ENCODE measurements at places on chromosomes 4 and X. TPM values are rescaled to one million over a fixed set of nuclear protein-coding genes. Genes with fewer than 3 reads are reported as not detected.

- no peak overlapping the region for H3K27ac ChIP-seq
- no peak for DNase-seq
- peaks cover 2% of the 10 kb centered on the region for H3K4me1 ChIP-seq
- H3K27me3 ChIP-seq: no peaks in the 10 kb centered on the region
Measured at GRCh38 chr4:88242144-88242543, 42.2 kb downstream of the PPM1K start.

SHROOM4 gene
- 5.7 TPM for polyA plus RNA-seq

DNA sequence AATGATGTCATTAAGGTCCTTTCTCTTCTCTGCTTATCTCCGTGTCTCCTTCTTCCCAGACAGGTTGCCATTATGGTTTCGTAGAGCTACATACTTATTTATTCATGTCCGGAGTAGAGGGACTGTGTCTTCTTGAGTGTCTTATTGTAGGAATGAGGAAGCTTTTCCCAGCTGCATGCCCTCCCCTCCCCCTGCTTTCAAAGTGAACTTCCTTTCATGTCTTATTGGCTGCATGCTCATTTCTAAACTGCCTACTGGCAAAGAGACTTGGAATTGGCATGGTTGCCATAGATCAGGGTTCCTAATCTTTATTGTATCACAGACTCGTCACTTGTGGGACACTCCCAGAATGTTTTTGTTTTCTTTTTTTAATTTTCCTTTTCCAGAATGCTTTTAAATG lies 15.4 kb downstream of the VAMP7 start:
- no peak overlapping the region for H3K4me3 ChIP-seq
- H3K4me1 ChIP-seq: no peaks in the 10 kb centered on the region
- H3K27me3 ChIP-seq: no peaks in the 10 kb centered on the region
- DNase-seq: no peak

DNA sequence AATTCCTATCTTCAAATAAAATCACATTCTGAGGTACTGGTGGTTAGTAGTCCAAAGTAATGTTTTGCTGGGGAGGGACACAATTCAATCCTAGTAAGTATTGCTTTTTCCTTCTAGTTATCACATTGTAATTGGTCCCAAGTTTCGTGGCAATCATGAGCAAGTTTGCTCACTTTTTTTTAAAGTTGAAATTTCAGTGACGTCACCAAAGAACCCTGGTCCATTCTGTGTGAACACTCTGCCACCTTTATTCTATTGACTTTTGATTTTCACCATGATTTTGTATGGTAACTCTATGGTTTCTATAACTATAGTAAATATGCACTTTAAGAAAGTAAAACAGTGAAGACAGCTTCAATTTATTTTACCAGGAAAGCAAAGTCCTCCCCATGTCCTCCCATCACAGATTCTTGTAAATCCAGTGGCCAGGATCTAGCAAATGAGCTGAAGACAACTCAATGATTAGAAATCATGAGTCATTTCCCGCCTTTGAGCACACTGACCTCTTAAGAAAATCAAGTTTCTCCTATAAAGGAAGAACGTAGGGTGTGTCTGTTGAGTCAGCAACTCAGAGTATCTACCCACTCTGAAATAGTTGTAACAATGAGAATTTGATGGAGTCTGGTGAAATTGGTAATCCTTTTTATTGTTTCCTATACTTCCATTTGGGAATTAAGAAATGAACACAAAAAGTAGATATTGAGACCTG lies 1306.6 kb upstream of the PABPC4L start:
- no peak overlapping the region for H3K27ac ChIP-seq
- no peaks in the 10 kb centered on the region for H3K27me3 ChIP-seq
- H3K4me3 ChIP-seq: no peak overlapping the region
- H3K36me3 ChIP-seq: no peaks in the 10 kb centered on the region

RPS3A gene
- 2,406 TPM for polyA plus RNA-seq

DNA sequence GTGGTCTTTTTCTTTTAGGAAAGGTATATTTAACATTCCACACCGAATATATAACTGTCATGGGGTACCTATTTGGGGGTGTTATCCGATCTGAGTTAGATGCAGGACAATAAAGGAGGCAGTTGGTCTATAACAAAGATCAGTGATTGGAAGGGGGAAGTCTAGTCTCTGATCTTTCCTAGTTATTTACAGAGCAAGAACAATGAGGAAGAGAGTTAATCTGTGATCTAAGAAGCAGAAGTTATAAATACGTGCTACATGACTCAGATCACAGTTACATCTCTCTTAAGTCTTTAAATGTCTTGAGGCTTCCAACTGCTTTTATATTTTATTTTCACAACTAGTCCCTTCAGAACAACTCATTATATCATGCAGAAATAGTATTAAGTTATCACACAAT lies 33.2 kb upstream of the ARMCX4 start:
- no peak for DNase-seq
- H3K4me3 ChIP-seq: no peak overlapping the region
- no peaks in the 10 kb centered on the region for H3K27me3 ChIP-seq
- H3K36me3 ChIP-seq: no peaks in the 10 kb centered on the region
- H3K27ac ChIP-seq: no peak overlapping the region
- peaks cover 2% of the 10 kb centered on the region for H3K4me1 ChIP-seq

DNA sequence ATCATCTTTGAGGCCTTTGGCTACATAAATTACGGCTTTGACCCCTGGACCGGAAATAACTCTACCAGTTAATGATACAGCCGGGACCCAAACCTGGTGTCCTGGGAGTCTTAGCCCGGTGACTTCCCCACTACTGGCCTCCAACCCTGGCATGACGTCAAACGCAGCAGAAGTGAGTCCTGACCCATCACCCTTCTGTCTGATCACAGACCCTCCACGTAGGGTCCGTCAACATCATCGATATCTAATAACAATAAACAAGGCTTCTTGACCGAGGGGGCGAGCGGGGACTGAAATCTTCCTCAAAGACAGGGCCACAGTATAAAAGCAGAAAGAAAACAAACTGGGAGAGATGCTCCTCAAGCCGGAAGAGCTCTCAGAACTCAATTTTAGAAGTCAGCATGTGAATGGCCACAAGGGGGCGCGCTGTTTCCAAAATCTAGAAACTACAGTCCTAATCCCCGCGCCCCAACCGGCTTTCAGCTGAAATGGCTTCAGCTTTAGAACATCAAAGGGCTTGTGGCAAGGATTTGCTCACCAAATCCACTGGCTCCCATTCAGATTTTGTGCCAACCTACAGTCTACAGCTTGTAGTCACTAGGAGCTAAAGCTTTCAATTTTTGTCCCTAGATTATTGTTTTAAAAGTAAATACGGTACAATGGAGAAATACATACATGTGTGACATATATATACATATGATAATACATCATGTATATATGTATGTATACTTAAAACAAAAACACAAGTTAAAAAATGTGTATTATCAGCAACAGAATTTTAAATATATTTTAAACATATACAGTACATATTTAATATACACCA lies 46.4 kb upstream of the ENPP6 start:
- no peaks in the 10 kb centered on the region for H3K36me3 ChIP-seq
- no peaks in the 10 kb centered on the region for H3K4me1 ChIP-seq
- H3K27ac ChIP-seq: no peak overlapping the region
- no peak overlapping the region for H3K4me3 ChIP-seq
- H3K27me3 ChIP-seq: no peaks in the 10 kb centered on the region

- H3K27ac ChIP-seq: no peak overlapping the region
- DNase-seq: no peak
- no peaks in the 10 kb centered on the region for H3K27me3 ChIP-seq
- H3K4me1 ChIP-seq: no peaks in the 10 kb centered on the region
Measured at GRCh38 chr4:10577018-10577417, 107.5 kb downstream of the CLNK start.

- H3K36me3 ChIP-seq: no peaks in the 10 kb centered on the region
- no peak overlapping the region for H3K27ac ChIP-seq
- H3K4me3 ChIP-seq: no peak overlapping the region
- DNase-seq: no peak
- no peaks in the 10 kb centered on the region for H3K27me3 ChIP-seq
Measured at GRCh38 chr4:150002561-150002960, 75.7 kb upstream of the DCLK2 start.

DNA sequence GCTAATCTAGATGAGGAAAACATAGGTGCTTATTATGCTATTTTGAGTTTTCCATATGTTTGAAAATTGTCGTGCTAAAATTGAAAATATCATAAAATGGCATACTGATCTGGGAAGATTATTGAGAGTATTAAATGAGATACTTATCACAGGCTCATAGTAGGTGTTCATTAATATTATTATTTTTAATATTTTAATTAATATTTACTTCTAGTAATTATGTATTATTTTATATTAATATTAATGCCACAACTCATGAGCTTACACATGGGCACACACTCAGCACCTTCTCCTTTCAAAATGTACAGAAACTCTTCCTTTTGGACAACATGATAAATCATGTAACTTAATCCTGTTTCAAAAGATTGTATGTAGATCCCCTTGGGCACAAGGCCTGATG lies 223.6 kb downstream of the RAB28 start:
- no peak overlapping the region for H3K27ac ChIP-seq
- H3K36me3 ChIP-seq: no peaks in the 10 kb centered on the region
- no peak for DNase-seq
- no peaks in the 10 kb centered on the region for H3K4me1 ChIP-seq
- H3K4me3 ChIP-seq: no peak overlapping the region
- H3K27me3 ChIP-seq: no peaks in the 10 kb centered on the region

DNA sequence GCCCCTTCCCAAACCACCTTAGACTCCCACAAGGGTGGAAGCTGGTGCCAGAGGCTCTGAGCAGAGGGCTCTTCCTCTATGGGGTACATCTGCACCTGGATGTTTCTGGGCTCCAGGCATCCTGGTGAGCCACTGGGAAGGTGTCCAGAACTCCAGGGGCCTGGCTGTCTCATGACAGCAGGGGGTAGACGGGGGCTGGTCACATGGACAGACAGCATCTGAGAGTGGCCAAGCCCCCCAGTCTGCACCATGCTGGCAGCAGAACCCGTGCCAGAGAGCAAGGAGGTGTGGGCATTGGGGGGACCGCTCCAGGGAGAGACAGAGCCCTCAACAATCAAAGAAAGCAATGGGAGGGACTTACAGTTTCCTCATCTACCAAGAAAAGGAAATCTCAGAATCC lies 39.5 kb downstream of the ZFYVE28 start:
- no peaks in the 10 kb centered on the region for H3K27me3 ChIP-seq
- H3K4me3 ChIP-seq: no peak overlapping the region
- DNase-seq: no peak
- H3K27ac ChIP-seq: no peak overlapping the region

- DNase-seq: peak; percentile 67
- no peak overlapping the region for H3K4me3 ChIP-seq
- H3K27me3 ChIP-seq: no peaks in the 10 kb centered on the region
Measured at GRCh38 chr4:742742-743311, 37.2 kb downstream of the PCGF3 start.

DNA sequence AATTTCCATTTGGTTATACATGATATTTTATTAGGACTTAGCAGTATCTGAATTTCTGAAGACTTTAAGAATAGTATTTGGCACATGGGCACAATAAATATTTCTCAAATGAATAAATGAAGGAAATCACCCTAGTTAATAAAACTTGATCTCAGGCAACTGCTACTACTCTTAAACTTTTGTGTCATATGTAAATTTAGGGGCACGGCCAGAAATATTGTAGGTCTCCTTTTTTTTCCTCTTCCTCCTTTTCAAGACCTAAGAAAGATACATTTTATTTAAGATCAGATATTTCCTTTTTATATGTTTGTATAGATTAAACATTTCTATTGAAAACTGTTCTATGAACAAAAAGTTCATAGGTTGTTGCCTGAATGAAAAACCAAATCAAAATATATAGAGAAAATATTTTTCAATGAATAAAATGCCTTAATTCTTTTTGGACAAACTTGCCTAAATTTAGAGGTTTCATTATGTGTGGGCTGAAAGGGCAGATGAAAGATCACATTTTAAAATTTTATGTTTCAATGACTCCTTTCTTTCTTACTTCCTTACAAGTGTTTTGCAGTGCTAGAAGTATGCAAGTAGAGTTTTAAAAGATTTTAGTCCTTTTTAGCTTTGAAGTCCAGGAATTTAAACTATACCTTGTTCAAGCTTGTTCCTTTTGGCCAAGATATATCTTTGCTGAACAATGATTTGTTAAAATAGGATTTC lies 26.3 kb downstream of the CNKSR2 start:
- peaks cover 2% of the 10 kb centered on the region for H3K27me3 ChIP-seq
- DNase-seq: no peak
- no peaks in the 10 kb centered on the region for H3K36me3 ChIP-seq
- no peaks in the 10 kb centered on the region for H3K4me1 ChIP-seq
- H3K4me3 ChIP-seq: no peak overlapping the region

- no peak for DNase-seq
- H3K36me3 ChIP-seq: no peaks in the 10 kb centered on the region
- H3K27ac ChIP-seq: no peak overlapping the region
- no peaks in the 10 kb centered on the region for H3K27me3 ChIP-seq
- H3K4me1 ChIP-seq: no peaks in the 10 kb centered on the region
Measured at GRCh38 chr4:147219145-147219544, 261.8 kb upstream of the EDNRA start.

THOC2 gene
- polyA plus RNA-seq: 18.8 TPM

NDST4 gene
- polyA plus RNA-seq: not detected

GRCh38 chr4:138235419-138235952 lies 6.7 kb downstream of the SLC7A11 start:
- H3K36me3 ChIP-seq: no peaks in the 10 kb centered on the region
- no peaks in the 10 kb centered on the region for H3K27me3 ChIP-seq
- H3K27ac ChIP-seq: no peak overlapping the region

DNA sequence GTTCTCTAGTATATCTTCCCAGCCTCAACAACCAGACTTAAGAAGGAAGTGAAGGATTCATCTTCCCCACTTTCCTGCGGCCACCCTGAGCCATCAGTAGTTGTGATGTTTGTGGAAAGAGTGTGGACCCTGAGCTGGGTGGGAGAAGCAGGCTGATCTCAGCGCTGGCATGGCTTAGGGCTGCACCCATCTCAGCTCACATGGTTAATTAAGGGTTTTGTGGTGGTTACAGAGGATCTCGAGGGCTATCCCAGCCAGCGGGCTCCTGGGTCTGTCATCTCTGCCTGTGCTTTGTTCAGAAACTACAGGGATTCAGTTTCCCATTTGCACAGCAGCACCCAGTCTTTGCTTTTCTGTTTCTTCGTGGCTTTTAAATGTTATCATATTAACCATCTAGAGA lies 163.4 kb downstream of the PTTG2 start:
- peaks cover 17% of the 10 kb centered on the region for H3K36me3 ChIP-seq
- H3K4me1 ChIP-seq: peaks cover 4% of the 10 kb centered on the region
- H3K4me3 ChIP-seq: no peak overlapping the region
- no peak overlapping the region for H3K27ac ChIP-seq
- no peaks in the 10 kb centered on the region for H3K27me3 ChIP-seq
- DNase-seq: no peak

DNA sequence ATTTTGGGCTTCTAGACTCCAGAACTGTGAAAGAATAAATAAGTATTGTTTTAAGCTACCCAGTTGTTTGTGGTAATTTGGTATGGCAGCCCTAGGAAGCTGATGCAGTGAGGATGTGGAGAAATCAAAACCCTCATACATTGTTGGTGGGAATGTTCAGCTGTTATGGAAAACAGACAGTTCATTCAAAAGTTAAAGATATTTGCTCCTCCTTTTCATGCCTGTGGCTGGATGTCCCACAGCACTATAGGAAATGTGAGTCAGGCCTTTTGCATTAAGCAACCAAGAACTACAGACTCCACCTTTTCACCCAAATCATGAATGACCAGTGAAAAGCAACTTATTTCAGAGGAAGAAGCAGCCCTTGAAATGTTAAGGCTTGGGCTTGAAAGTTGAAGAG lies 6.7 kb downstream of the BBS12 start:
- no peaks in the 10 kb centered on the region for H3K27me3 ChIP-seq
- no peak for DNase-seq
- peaks cover 3% of the 10 kb centered on the region for H3K4me1 ChIP-seq
- peaks cover 13% of the 10 kb centered on the region for H3K36me3 ChIP-seq
- no peak overlapping the region for H3K27ac ChIP-seq
- no peak overlapping the region for H3K4me3 ChIP-seq

Measured in kidney (tissue), 22 donors.